Smooth muscle cell of bladder (primary cell): ENCODE measurements at places on chromosomes 13 and 19. TPM values are rescaled to one million over a fixed set of nuclear protein-coding genes. Genes with fewer than 3 reads are reported as not detected.

The FBXW9 gene
- total RNA-seq = 4.3 and 4.6 TPM in 2 replicates

The CEACAM4 gene
- total RNA-seq = not detected in 2 replicates

The TMEM221 gene
- total RNA-seq = under 0.01 and 0.14 TPM in 2 replicates

The TMC4 gene
- total RNA-seq = 0.09 and 0.28 TPM in 2 replicates

The DLL3 gene
- under 0.01 and 0.09 TPM in 2 replicates for total RNA-seq

The SMAD9 gene
- total RNA-seq = 7.4 and 10.3 TPM in 2 replicates

The RFPL4A gene
- not detected in 2 replicates for total RNA-seq

The RXFP2 gene
- not detected in 2 replicates for total RNA-seq
